ENCODE measurements at places on chromosomes 1 and 21.

DNA sequence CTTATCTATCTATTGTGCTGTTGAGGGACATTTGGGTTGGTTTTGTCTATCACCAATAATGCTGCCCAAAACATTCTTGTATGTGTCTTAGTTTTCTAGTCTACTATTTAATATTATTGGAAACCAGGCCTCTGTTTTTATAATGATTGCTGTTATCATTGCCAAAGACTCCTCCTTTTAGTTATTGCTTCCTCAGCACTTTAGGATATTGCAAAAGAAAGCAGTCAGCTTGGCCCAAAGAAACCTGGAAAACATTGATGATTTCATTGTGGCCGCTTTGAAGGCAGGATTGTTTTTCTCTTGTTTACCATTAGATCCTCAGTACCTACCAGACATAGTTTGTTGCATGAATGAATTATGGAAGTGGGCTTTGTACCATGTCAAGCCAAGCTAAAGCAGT is 20.6 kb upstream of the MTARC2 start:
- no peak for DNase-seq

DNA sequence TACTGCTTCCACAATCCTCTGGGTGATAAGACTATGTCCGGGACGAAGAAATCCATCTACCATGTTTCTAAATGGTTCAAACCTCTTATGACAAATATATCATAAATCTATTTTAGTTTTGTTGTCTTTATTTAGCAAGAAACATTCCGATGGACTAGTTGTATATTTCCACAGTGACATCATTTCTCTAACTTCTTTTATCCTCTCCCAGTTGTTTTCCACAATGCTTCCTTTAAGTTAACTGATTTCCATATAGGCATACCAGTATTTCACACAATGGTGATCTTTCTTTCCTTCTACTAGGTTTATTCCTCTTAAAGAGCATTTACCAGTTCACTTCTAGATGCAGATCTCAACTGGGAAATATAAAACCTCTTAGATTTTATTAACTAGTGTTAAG is 44.8 kb downstream of the USP1 start:
- no peak for DNase-seq

- DNase-seq: no peak
Measured at GRCh38 chr1:36279110-36279788, 26.9 kb upstream of the SH3D21 start.

- no peak for DNase-seq
Measured at GRCh38 chr1:93905051-93905450, 4.2 kb downstream of the GCLM start.

- no peak for DNase-seq
Measured at GRCh38 chr1:11474826-11475225, 4.1 kb upstream of the DISP3 start.

All from ovary (tissue), 10 donors.